ENCODE measurements at places on chromosomes 4 and X.

GRCh38 chrX:9110808-9111207, 76.9 kb upstream of the FAM9B start:
- DNase-seq, result no peak

GRCh38 chr4:101695176-101695575, 95.4 kb upstream of the BANK1 start:
- no peak for DNase-seq

DNA sequence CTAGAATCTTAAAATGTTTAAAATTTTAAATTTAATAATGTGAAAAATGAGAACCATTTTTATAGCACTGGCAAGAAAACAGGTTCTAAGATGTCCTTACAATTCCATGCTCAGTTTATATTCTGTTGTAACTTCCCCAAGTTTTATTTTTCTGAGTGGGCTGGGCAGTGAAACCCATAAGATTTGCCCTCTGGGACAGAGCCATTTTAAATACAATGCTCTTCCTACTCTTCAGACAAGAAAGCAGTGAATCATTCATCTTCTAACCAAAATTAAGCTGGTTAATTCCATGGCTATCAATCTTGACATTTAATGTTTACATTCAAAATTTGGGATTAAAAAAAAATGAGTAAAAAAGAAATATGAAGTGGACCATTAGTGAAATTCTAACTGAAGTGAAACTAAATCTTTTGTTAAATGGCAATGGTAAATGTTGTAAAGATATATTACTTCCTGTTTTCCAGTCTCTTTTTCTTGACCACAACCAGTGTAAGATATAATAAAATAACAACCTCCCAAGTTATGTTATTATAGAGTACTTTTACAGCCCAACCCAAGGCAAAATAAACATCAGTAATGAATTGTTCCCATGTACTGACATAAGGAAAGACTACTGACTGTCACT, 37.2 kb upstream of the PTPN13 start:
- peak; percentile 57 for DNase-seq

GRCh38 chrX:65712005-65712806, 44.8 kb downstream of the MSN start:
- DNase-seq, result no peak

DNA sequence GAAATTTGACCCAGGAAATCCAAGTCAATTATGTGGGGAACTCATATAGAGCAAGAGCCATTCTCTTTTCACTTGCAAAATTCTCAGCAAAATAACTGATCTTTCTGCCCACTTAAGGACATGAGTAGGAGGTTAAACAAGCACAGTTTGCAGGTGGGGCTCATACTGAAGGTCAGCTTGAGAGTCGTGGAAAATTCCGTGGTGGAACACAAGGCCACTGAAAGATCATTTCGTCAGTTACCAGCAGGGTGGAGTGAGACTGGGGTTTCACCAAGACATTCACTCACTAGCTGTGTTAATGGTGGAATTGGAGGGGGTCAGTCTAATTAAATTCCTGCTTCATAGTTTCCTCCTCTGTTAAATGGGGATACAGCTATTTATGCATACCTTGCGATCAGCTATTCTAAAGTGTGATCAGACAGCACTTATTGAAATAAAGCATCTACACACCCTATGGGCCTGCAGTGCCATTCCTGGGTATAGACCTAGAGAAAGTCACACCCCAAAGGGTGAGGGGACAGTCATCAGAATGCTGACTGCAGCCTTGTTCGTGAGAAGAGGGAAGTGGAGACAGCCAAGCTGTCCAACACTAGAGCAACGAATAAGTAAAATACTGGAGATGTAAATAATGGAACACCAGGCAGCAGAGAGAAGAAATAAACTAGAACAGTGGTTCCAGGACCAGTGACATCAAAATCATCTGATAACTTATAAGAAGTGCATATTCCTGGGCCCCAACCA, 42.7 kb upstream of the CLNK start:
- DNase-seq, result no peak

DNA sequence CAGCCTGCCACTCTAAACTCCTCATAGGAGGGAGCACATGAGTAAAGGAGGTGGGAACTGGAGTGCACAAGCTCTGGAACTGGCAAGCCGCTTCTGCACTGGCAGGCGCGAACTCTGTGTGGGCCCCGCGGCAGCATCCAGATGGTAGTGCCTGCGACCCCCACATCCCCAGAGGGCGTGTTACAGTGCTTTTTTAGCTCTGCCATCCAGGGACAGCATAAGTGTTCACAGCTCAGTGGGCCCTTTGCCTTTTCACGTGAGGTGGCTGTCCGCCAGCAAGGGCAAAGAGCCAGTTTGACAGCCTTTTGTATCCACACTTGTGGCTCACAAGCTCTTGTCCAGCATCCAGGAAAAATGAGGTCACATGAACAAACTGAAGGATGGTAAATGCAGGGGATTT, 581.6 kb upstream of the DIAPH2 start:
- no peak for DNase-seq

Measured in LoVo (cell line).